Activated CD8-positive, alpha-beta memory T cell treated with anti-CD3 and anti-CD28 coated beads for 4 hours (primary cell): ENCODE measurements at places on chromosomes 5 and 9.

- DNase-seq = no peak
These were observed 164.7 kb upstream of the PTGER4 start for GRCh38 chr5:40514976-40515375.

- DNase-seq = no peak
These were observed 54.7 kb downstream of the DPYSL3 start for GRCh38 chr5:147454996-147455677.

DNA sequence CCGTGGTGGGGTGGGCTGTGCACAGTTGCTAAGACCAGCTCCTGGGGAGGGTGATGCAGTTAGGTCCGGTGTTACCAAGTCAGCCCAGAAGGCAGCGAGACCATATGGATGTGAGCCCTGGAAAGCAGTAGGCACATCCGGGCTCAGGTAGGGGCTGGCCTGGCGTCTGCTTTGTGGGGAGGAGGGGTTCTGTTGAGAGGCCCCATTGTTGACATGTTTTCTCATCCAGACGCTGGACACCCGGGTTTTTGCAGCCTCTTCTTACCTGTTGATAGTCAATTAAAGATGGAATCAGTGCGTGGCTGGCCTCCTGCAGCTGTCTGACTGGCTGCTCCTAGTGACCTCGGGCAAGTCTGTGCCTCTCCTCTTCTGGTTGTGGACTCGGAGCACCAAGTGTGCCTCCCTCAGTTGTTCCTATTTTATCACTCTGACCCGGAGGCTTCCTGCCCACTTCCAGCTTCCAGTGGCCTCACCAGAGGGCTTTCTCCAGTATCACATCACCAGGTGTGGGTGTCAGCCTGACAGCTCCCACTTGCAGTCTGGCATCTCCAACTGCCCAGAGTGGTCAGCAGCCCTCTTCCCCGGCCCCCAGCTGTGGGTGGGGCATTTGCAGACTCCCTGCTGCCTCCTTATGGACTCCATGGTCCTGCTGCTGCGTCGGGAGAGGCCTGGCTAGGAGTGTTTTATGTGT is 90.8 kb downstream of the EHMT1 start:
- no peak for DNase-seq

DNA sequence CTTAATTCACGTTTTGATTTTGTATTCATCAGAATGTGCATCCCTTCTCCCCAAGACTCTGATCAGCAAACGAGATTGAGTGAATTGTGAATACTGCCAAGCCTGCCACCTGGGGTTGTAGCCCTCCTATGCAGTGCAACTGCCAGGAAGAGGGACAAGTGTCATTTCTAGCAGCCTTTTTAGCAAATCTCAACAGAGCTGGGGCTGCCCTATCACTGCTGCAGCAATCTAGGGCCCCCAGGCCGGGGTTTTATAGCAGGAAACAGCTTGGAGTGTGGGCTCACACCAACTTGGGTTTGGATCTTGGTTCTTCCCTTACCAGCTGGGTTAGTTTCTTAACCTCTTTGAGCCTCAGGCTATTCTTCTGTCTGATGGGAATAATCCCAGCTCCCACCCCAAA is 4.0 kb downstream of the CSF1R start:
- DNase-seq = no peak

DNA sequence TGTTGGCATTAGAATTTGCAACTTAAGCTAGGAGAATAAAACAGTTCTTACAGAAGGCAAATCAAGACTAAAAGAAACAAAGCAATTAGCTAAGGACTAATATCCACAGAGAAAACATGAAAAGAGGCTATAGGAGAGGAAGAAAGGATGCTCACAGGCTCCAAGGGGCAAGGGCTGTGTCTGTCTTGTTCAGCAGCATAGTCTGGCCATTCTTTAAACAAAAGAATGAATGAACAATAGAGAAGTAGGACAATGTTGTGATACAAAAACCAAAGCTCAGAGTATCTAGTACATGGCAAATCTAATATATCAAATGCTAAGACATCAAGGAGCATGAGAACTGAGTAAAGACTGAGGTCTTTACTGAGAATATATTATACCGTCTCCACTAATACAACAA is 39.5 kb downstream of the PLPP1 start:
- DNase-seq = no peak

- DNase-seq = no peak
These were observed 24.0 kb downstream of the NKD2 start for GRCh38 chr5:1032551-1033027.

DNA sequence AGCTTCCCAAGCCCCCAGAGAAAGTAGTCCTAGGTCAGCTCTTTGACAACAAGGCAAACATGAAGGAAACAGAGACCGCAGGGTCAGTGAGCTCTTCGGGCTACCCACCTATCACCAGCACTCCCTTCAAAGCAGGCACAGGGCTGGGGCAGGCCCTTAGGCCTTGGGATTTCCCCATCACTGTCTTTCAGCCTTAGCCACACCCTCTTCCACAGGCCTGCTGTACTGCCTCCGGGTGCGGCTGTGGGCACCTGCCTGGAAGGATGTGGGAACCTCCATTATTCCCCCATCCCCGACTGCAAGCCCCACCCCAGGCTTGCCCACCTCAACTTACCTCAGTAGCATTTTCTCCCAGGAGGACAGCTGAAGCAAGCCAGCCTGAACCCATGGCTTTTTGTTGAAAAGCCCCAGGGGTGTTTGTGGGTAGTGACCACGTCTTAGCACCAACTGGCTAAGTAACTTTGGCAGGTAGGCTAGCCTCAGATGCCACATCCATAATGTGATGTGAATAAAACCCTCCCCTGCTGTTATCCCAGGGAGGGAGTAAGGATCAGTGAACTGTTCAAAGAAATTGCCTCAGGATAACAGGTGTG is 100.2 kb downstream of the PIK3R1 start:
- peak; percentile 20 for DNase-seq

DNA sequence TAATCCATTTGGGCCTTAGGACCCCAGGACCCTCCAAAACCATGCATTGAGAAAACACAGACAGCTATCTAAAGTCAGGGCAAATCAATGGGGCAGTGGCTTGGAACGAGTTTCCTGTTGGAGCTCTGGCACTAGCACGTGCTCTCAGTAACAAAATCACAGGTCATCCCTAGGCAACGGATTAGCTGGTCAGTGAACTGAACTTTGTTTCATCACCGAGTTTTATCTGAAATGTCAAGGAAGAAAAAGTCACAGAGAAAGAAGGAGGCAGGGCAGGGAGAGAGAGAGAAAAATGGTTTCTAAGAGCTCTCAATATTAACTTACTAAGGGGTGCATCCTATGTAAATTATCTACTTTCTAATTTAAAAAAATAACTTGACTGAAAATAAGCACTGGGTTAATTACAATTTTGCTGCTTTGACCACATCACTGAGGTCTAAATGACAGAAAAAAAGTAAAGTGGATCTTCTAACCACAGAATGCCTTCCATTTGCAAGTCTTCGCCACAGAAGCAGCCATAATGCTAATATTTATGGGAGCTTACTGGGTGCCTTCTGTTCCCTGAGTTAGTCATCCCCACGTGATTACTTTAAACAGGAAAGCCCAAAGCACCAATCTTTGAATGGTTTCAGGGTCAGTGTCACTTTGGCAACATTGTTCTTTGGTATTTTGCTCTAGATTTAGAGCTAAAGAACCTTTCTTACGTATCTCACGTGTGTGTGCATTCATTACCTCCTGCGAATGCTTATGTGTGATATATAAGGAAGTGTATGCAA is 503.9 kb downstream of the RASEF start:
- no peak for DNase-seq

DNA sequence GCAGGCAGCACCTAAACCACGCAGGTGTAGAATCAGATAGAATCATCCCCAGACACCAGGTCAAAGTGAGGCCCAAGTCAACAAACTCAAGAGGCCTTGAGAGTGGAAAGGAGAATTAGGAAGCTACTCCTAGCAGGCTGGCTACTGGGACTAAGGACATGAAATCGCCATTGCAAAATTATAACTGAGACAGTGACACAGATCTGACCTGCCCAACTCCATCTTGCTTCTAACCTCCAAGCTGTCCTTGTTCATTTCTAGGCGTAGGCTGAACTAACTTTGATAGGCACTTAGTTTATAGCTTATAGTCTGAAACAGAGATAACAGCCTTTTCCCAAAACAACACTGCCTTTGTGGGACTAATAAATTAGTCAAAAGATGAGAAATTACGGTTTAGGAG is 52.8 kb downstream of the ACTL7B start:
- DNase-seq = no peak

GRCh38 chr9:137371946-137372651 is 50.9 kb downstream of the EXD3 start:
- DNase-seq = no peak

DNA sequence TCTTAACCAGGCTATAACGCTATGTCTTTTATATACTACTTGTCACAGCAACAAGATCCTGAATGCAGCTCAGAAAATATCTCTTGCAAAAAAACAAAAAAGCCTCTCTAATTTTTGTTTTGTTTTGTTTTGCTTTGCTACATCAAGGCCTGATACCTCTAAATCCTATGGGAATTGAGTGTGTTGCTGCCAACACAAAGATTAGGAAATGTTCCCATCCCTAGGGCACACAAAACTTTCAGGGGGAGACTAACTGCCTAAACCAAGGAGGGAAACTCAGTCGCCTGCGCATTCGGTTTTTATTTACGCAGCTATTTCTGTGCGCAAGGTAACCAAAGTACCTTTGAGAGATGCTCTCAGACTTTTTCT is 1.7 kb downstream of the SSBP2 start:
- no peak for DNase-seq

DNA sequence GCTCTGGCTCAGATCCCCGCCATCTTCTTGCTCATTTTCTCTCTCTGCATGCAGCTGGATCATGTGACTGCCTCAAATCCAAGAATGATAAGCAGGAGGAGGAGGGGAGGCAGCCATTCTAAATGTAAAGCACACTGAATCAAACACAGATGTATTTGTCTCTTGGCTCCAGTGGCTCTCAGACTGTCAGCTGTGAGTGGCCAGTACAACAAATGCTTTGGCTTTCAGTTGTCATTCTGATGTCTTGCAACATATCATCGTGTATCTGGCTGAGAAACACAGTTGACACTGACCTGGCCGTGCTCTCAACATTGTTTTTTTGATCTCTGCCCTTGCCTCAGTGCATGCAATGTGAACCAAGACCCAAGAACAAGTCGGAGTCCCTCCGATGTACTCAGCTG is 233.1 kb downstream of the ADAMTSL1 start:
- no peak for DNase-seq

DNA sequence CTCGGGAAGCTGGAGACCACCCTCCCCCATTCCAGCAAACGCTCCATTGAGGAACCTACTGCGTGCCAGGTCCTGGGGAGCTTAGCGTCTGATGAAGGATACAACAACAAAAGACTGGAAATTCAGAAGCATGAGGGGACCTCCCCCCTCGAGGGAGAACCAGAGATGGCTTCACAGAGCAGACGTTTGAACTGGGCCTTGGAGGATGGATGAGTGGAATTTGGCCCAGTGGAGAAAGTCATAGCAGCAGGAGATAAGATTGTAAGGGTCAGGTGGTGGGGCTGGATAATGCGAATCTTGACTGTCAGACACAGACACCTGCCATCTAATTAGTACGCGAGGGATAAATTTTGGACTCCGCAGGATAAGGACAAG is 1.2 kb upstream of the SLC25A51 start:
- no peak for DNase-seq

GRCh38 chr9:107928701-107929371 is 439.3 kb upstream of the KLF4 start:
- no peak for DNase-seq

- no peak for DNase-seq
These were observed 26.2 kb upstream of the LTC4S start for GRCh38 chr5:179767496-179768100.

- DNase-seq = no peak
These were observed 513.5 kb downstream of the MTRR start for GRCh38 chr5:8382456-8382855.

DNA sequence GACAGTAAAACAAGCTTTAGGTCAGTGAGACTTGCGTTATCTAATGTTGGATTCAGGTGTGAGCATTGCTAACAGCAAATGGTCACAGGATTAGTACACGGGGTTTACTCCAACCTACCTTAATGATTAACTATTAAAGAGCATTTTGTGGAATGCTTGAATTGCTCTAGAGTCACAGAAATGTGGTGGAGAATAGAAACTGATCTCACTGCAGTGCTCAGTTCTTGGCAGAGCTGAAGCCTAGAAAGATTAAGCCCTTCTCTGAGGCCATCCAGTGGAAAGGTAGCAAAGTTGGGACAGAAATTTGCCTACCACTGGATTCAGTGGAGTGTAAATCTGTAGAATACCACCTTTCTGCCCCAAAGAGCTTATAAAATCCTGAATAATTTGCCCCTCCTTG is 60.9 kb downstream of the ICE1 start:
- no peak for DNase-seq

GRCh38 chr5:41636605-41637004 is 126.2 kb upstream of the PLCXD3 start:
- DNase-seq = no peak

GRCh38 chr5:145848854-145849253 is 13.7 kb upstream of the PRELID2 start:
- no peak for DNase-seq

DNA sequence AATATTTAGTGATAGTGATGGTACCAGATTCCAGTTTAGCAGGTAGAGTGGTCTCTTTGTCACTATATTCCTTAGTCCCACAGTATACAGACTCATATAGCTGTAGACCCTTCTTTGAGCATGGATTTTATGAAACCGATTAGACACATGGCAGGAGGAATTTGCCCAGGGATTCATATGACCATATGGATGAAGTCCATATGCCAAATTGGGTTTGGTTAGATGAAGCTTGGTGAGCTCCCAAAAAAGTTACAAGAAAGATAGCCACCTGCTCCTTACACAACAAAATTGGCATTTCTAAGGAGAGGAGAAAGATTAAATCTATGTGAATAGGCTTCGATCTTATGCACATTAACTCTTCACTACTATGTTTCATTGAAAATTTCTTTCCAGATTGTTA is 211.4 kb downstream of the CWC27 start:
- no peak for DNase-seq

DNA sequence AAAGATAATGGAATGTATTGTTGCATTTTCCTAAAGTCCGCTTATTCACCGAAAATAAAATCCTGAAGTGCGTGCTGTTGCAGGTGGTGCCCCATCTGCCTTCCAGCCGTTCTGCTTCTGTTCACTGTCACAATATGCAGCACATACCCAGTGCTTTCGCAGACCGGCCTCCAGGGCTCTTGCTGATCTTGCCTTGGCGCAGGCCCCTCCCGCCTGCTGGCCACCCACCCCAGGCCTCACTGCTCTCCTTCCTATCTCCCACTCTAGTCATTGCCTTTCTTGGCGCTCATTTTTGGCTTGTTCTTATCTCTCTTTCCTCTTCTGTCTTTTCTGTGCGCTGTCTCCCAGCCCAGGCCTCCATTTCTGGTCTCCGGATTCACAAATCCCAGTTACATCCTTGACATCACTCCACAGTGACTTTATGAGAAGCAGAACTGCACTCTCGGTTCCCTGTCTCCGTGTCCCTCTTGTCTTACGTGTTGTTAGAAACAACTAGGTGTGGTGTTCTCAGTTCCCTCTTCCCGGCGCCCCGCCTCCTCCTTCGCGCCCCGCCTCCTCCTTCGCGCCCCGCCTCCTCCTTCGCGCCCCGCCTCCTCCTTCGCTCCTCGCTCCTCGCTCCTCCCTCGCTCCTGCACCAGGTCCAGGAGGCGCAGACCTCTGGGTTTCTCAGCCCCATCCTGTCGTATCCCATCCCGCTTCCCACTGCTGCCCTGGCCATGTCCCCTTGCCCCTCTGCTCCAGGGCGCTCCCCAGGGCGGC is 201.7 kb upstream of the OTULINL start:
- no peak for DNase-seq
